HL-60 (cell line): ENCODE measurements at places on chromosomes 2 and 18.

DNA sequence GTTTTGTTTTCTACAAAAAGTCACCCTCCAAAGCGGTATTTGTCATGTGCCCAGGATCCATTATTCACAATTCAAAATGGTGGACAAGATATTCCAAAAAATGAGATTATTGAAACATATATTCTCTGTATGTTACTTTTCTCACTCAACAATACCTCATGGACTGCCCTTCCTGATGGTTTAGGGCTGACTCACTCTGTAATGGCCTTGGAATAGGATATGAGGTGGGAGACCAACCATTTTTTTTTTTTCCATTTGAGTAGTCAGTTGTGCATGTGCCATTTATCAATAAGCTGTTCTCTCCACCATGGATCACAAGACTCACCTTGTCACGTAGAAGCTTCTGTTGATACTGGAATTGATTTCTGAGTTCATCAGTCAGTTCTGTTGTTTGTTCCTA, 64.5 kb downstream of the LYPD6 start:
- DNase-seq, result no peak

- no peak for DNase-seq
Measured at GRCh38 chr2:47568164-47568850, 165.4 kb downstream of the MSH2 start.

DNA sequence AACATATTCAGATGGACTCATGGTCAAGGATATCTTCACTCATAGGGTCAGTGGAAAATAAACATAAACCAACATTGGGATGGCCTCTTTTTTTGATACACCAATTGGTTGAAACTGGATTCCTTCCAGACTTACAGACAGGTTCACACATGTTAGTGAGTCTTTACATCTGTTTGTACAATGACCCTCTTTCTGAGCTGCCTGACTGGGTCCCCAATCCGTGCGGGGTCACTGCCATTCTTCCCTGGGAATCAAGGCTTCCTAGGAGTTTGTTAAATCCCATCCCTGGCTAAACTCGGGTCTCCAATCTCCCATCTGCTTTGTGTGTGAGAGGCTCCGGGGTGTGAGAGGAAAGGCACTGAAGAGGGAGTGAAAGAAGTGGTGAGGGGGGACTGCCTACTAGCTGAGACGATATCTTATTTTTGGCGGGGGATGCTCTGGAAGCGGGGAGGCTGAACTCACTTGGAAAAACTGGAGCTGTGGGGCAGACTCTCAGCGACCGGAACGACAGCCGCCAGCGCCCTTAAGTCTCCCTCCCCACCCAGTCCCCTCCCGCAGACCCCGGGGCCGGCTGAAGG, 487 bp downstream of the STARD6 start:
- DNase-seq, result no peak

- DNase-seq, result no peak
Measured at GRCh38 chr2:224722770-224723169, 6.6 kb upstream of the CCDC195 start.

DNA sequence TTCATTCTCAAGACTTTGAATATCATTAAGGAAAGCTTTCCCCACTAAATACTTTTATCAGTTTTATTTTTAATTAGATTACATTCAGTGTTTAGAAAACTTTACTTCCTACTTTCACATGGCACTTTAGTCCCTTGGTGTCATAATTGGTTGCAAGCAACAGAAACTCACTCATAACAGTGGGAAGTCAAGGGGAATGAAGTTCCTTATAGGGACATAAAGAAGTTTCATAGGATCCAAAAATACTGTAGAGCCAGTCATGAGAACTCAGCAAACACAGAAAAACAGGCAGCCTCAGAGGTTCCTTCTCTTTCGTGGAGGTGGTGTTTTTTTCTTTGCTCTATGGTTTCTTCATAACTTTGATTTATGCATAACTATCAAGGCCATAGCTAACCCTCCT, 809.0 kb downstream of the BCL11A start:
- no peak for DNase-seq

DNA sequence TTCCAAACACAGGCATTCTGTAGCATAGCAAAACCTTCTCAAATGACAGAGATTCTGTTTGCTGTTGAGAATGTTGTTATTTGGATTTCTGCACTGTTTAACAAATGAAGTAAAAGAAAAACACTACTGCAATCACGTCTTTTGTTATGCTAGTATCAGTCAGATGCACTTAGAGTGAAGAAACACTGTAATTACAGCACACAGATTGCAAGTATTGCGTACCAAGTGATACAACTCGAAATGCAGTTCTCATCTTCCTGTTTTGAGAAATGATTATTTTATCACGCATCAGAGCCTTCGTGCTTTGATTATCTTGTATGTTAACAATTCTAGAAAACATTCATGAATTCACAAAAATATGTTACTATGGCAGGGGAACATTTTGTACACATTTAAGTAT, 41.8 kb upstream of the KLF11 start:
- DNase-seq, result peak; percentile 20

- DNase-seq, result peak; percentile 43
Measured at GRCh38 chr2:239302808-239303557, 97.8 kb downstream of the HDAC4 start.

DNA sequence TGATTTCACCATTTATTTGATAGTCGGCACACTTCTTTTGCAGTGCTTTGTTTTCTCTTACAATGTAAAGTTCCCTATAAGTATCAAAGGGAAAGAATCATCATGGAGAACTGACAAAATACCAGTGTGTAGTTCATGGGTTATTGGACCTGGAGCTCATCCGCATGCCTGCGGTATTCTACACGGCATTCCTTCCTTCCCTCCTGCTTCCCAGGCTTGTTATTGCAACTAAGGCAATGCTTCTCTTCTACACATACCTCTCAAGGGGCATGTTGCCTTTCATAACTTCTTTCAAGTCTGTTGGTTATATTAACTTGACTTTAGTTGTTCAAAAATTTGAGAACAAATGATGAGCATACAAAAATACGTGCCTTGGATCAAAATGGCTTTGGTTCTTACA, 24.3 kb upstream of the FAP start:
- no peak for DNase-seq

GRCh38 chr2:193929131-193929530, 1727.9 kb upstream of the SLC39A10 start:
- DNase-seq, result no peak

DNA sequence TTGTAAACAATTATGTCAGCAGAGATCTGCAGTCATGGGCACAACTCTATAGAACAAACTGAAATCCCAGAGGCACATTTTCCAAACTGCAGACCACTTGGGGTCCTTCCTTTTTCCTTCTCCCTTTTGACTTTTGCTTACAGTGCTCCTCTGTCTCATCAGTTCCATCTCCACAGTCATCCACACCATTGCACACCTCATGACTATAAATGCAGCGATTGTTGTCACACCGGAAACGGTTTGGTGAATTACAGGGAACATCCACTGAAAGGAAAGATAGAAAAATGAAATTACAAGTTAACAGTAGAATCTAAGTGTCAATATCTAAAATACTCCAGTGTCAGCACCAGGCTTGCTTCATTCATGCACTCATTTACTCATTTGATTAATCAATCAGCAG, 96.4 kb downstream of the DHRS9 start:
- DNase-seq, result no peak

GRCh38 chr2:162073888-162074631, at the start of gene DPP4:
DPP4 (minus strand) TSS chr2:162074215; CDS start chr2:162073981, 234 bp downstream.
- peak; percentile 6 for DNase-seq

DNA sequence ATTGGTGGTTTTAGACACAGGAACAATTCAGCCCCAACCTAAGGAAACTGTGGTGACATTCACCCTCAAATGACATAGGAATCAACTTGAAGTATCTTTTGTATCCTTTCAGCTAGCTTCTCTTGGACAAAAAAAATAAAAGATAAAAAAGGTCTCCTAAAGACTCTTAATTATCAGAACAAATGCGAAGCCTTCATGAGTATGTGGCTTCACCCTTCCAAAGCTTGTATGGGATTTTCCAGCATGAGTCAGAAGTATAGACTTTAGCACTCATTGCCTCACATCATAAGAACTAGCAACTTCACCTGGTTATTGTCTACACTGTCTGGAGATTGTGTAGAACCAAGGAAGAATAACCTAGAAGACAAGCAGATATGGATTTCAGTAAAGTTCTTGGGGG, 135.4 kb downstream of the LAMA3 start:
- DNase-seq, result no peak

GRCh38 chr2:1674766-1675397, 69.4 kb downstream of the PXDN start:
- DNase-seq, result no peak

DNA sequence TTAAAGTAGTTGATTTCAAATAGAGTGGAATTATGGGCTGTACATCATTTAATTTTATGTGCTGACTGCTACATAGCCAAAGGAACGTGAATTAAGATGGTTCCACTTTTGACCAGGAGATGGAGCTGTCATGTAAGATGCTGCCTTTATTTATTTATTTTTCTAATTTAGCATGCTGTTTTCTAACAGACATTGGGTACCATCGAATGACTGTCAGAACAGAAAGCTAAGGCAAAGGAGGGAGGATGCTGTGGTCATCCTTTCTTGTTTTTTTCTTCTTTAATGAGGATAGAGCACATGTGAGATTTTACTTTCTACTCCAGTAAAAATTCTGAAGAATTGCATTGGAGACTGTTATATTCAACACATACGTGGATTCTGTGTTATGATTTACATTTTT, at the start of gene SCN2A:
Gene SCN2A, plus strand, starts transcription at position 185 of the 400 bp plus-strand sequence. CDS start 56,410 bp downstream, outside the sequence.
- no peak for DNase-seq

- DNase-seq, result no peak
Measured at GRCh38 chr18:49277395-49278036, 182.9 kb downstream of the DYM start.

- no peak for DNase-seq
Measured at GRCh38 chr2:241565411-241565810, 6.9 kb downstream of the BOK start.

GRCh38 chr18:57900906-57901435, 97.9 kb upstream of the ATP8B1 start:
- no peak for DNase-seq

DNA sequence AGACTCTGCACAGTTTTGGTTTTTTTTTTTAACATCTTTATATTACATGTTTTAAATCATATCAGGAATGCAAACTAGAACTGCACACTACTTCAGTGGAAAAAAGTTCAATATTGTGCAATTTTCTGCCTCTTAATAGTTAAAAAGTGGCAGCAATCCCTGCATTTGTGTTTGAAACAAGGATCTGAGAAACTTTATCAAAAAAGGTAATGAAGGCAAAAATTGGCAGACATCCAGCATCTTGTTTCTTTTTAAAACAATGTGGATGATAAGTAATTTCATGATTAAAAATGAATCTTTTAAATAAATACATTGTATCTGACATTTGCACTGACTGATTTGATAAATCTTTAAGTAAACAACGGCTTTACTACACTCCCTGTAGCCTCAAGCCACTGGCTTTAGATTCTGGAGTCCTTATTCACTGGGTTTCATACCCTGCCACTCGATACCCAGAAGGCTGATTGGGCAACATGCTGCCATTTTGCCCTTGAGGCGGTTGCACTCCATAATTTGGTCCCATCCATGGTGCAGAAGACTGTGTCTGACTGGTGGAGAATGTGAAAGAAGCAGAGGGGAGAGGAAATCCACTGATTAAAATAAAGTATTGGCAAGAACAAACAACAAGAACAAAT, 21.6 kb upstream of the C2orf42 start:
- no peak for DNase-seq

DNA sequence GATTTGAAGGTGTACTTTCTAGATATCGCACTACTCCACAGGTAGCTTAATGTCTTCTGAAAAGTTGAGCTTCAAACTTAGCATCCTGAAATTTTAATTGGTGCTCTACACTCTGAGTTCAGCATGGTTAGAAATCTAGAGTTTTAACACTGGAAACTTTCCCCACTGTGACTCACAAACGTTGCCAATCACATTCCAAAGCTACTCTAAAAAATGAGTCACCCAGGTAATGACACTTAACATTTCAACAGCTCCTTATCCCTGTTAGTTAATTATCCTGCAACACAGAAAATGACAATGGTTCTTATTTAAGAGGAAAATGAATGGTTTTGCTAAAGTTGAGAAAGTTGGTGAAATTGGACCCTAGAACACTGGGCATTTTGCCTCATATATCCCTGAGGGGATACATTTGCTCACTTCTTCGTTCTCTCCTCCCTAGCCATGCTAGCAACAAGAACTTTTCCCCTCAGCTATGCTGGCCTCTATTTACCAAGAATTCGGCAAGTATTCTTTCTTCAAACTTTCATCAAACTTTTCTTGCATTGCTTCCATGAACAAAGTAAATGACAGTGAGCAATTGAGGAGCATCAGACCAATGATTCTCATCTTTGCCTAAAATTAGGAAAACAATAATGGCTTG, 1024.1 kb upstream of the KLHL29 start:
- no peak for DNase-seq

- DNase-seq, result no peak
Measured at GRCh38 chr2:13193900-13194299, 477.2 kb downstream of the TRIB2 start.

DNA sequence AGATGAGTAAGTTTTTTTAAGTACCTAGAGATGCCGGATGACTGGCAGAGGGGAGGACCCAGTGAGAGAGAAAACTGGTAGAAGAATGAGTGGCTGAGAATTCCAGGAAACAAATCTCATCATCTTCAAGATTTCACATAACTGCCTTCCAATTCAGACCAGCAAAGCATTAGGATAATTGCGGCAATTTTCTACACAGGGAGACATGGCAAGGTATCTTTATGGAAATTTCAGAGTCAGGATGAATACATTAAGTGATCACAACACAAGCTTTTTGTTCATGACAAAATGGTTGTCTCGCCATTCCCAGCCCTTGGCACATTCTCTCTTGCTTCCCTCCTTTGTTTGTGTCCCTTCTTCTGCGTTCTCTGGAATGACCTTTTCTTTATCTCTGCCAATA, 82.1 kb downstream of the ALK start:
- DNase-seq, result no peak

GRCh38 chr2:132588576-132588975, 81.4 kb downstream of the LYPD1 start:
- no peak for DNase-seq

DNA sequence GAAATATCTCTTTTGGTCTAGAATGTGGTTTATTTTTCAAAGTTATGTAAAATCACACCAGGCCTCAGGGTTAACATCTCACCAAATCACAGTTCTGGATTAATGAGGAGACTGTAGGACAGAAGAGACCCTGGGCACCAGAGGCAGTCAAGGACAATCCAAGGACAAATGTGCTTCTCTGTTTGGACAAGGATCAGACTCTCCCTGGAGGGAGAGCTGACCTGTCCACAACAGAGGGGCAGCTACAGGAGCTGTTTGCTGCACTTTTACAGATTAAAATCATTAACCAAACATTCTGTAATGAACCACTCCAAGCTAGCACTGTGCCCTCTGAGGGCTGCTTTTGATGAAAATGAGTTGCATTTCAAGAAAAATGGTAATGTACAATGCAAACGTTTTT, 690.6 kb upstream of the SLC8A1 start:
- no peak for DNase-seq

DNA sequence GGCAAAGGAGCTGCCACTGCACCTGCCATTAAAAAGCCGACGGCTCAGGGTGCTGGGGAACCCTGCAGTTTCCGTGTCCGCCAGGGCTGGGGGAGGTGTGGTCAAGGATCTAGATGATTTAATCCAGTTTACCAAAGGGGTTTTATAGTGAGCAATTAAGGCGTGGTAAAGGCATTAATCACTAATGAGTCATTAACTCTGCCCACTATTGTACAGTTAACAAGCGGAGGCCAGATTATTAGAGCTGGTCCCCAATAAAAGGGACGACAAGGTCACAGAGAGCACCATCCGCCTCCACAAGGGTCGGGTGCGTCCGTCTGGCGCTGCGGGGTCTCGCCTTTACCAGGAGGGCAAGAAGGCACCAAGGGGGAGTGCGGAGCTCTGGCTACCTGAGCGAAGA, 9.6 kb downstream of the RAX start:
- no peak for DNase-seq
